AG10803 (cell line): ENCODE measurements at places on chromosomes 4 and X.

DNA sequence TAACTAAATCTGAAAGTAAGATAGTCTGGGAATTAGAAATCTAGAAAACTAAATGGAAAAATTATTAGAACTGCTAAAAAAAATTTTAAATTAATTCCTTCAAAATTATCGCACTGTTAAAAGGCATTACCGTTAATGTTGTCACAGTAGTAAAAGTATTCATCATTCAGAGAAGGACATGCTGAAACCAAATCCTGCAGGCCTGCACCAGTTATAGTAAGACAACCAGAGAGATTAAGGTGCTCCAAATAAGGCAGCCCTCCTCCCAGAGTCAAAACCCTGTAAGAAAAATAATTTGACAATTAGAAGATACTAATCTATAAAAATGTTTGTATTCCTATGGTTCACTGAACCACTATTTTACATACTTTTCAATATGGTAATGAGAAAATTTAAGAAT is 43.0 kb downstream of the FBXL5 start:
- DNase-seq: no peak

- DNase-seq: no peak
These were observed 11.9 kb downstream of the FSTL5 start for GRCh38 chr4:162151850-162152249.

DNA sequence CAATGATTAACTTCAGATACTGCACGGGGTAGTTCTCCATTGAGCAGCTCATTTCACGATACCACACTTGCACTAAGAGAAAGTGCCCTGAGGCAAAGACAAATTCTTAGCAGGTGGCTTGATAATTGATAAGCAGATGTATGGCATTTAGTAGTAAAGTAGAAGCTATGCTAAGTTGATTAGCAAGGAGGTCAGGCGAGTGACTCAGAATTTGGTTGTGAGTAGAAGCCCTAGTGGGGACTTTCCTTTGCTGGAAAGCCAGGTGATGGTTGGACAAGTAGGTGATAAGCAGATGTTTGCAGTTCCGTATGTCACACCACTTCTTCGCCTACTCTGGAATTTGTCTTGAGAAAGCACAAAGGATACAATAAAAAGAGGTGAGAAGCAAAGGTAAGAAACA is 58.7 kb downstream of the TLL1 start:
- DNase-seq: no peak

DNA sequence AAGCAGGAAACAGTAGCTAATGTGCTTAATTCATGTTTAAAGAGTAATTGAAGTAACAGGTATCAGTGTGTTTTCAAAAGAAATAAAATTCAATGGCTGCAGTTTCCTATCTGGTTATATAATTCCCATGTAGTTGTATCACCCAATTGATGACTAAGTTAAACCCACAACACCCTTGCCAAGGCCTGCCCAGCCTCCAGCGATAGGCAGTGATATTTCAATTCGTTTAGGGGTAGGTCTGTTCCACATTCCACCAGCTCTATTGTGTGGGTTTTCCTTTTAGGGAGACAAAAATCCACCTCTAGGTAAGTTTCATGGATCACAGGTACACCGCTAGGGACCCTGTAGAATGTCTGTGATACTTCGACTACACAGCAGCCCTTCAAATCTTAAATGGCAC is 24.7 kb upstream of the MXRA5 start:
- no peak for DNase-seq
